ENCODE measurements at places on chromosomes 3 and 15.

DNA sequence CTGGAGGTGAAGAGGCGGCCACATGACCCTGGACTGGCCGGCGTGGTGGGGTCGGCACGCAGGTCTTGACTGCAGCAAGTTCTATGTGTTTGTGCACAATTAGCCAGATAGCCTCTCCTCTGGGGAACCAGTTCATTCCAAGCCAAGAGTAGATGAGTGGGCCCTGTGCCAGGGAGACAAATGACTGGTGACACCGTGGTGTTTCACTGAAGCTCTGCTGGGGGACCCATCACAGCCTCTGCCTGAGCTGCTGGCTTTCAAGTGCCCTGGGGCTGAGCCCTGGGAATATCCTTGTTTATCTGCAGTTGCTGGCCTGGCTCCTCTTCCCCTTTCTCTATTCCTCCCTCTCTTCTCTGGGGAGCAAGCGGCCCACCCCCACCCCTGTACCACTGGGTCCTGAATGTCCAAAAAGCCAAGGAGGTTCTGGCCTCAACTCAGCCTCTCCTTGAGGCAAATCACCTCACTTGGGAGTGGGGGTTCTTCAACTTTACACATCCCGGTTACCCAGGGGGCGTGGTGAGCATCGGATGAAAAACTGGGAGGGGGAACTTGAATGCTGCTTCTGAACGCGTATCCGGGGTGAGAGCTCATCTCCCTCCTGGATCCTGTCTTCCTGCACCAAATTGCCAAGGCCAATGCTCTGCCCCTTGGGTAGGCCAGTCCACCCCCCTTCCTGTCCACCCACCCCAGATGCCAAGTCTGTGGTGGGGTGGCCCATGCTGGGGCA, 199.6 kb upstream of the LYSMD4 start:
- DNase-seq, result no peak

GRCh38 chr3:156787001-156787400, 39.2 kb upstream of the LEKR1 start:
- DNase-seq, result no peak

DNA sequence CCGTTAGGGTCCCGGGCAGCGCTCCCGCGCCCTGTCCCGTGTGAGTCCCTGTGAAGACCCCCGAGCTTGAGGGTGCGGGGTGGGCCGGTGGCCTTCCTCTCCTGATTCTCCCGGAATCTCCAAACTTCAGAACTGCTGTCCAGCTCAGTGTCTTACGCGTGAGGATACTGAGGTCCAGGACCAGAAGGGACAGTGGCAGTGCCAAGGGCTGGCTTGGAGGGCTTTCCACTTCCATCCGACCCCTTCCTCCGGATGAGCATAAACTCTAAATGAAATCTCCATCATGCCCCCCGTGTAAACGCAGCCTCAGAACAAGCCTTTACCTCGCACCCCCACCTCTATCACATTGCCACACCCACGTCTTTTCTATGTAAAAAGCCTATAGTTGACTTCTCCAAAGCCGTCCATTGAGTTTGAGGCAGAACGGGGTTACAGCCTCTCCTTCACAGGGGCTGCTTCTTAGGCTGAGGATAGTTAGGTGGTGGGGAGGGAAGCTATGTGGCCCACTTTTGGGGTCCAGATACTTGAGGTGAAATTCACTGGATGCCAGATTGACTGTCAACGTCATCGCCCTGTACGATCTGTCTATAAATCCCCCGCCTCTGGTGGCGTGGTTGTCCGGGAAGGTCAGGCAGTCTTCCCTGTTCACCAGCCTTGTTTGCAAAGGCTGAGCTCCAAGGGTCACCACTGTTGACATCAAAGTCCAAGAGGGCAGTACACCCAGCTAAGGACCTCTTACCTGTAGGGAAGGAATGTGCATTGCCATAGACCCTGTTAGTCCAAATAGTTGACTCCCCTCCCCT, 1.1 kb downstream of the EDEM1 start:
- DNase-seq, result peak; percentile 30

- no peak for DNase-seq
These were observed 50.3 kb upstream of the ATG7 start for GRCh38 chr3:11221818-11222415.

- DNase-seq, result no peak
These were observed 120.2 kb upstream of the IGF1R start for GRCh38 chr15:98528046-98528725.

- DNase-seq, result peak; percentile 65
These were observed 778.5 kb downstream of the MECOM start for GRCh38 chr3:168885028-168885427.

DNA sequence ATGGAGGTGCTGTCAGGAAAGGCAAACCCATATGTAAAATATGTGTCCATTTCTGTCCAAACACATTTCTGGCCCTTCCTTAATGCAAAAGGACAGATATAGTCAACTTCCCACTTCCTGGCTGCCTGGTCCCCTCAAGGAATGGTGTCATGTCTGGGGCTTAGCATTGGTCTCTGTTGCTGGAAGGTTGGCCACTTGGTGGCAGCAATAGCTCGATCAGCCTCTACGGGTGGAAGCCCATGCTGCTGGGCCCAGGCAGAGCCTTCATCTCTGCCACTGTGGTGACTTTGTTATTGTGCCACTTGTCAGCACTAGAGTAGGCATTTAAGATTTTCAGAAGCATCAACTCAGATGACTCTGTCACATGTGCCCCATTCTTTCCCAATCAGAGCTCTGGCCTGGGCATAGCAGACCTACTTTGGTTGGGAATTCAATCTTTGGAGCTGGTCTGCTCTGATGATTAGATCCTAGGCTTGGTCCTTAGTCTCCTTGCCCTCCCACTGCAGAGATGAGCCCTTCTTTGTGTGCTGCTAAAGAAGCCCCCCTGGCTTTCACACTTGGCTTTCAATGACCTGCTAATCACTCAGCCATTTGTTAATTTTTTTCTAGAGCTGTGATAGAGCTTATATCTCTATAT, 51.0 kb upstream of the SPSB4 start:
- DNase-seq, result peak; percentile 56

- no peak for DNase-seq
These were observed 30.4 kb downstream of the CHRNA7 start for GRCh38 chr15:32060706-32061105.

GRCh38 chr3:134665243-134665642, 14.4 kb upstream of the KY start:
- no peak for DNase-seq

DNA sequence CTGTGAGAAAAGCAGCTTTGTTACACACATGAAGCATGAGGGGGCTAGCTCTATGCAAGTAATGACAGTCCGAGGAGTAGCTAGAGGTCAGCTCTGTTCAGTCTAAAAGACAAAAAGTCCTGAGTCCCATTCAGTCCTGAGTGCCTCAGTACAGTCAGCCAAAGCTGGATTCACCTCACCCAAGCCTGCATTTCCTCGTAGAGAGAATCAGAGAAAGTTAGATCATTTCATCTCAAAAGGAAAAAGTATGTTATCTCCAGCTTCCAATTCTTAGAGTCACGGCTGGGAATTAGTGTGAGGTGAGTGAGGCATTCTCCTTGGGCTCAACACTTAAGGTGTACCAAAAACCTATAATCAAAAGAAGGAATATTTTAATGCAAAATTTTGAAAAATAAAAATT, 5.9 kb upstream of the ACP3 start:
- no peak for DNase-seq

DNA sequence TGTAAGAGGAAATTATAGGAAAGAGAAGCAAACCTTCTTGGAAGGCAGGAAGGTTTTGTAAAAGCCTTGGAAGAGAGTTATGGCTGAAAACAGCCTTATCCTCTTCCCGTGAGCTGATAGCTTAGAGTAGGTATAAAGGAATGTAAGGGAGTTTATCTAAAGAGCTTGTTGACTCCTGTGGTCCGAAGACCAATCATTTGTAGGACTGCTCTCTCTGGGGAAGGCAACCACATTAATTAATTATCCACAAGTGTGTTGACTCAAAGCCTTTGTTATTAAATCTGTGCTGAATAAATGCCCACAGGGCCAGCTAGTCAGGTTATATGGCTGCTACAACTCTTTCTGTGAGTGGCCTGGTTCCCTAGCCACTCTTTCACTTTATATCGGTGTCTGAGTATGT, 452.1 kb upstream of the RASGRP1 start:
- peak; percentile 79 for DNase-seq

GRCh38 chr3:51869304-51869703, 6.1 kb downstream of the IQCF5 start:
- no peak for DNase-seq

DNA sequence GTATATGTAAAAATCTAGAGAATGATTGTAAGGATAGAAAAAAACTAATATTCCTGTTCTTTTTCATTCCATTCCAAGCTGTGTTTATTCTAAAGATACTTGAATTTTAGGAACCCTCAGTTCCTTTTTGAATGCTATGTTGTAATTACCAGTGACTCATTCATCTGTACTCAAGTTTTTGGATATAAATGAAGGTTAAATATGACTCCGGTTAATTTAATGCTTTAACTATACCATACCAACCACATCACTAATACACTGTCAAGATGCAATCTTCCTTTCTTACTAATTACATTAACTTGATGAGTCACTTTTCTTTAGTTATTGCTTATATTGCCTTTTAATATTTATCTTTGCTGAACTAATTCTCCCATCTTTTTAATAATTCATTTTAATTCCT, 68.8 kb upstream of the ZNF148 start:
- peak; percentile 89 for DNase-seq

DNA sequence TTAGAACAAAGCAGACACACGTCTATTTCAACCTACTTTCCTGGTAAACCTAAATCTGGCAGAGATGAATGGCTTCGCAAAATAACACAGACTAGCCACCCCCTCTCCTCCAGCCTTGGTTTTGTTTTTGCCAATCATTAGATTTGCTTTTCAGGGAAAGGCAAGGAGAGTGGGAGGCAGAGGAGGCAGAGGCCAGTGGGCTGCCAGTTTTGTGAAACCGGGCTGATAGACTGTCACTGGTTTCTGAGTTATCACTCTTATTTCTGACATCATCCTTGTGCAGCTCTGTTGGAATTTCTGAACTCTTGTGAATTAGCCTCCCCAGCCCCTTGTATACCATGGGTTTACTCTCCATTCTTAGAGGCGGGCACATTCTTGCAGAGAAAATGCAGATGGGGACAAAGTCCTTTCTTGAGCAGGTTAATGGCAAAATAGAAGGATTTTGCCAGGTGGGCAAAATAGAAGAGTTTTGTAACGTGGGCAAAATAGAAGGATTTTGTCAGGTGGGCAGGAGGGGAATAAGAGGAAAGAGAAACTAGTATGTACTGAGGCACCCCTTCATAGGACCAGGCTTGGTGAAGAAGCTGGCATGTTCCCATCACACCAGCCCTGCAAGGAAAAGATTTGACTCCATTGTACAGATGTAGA, 3.2 kb upstream of the FEM1B start:
- DNase-seq, result no peak

DNA sequence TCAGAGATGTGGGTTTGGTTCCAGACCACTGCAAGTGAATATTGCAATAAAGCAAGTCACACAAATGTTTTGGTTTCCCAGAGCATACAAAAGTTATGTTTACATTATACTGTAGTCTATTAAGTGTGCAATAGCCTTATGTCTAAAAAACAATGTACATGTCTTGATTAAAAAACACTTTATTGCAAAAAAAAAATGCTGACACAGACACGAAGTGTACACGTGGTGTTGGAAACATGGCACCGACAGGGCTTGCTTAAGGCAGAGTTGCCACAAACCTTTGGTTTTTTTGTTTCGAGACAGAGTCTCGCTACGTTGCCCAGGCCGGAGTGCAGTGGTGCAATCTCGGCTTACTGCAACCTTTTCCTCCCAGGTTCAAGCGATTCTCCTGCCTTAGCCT, 50.1 kb downstream of the RAB11A start:
- no peak for DNase-seq

DNA sequence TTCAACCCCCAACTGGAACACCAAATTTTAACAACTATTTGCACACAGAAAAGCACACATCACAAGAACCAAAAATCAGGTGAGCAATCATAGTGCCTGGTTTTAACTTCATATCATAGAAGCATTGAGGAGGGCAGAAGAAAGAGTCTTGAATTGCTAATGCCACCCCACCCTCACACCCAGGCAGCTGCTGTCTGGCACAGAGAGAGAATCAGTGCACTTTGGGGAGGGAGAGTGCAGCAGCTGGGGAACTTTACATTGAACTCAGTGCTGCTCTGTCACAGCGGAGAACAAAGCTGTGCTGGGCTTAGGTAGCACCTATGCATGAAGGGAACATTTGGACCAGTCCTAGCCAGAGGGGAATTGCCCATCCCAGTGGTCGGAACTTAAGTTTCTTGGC, 76.0 kb upstream of the KBTBD8 start:
- no peak for DNase-seq

GRCh38 chr3:172709774-172710663, 848 bp downstream of the NCEH1 start:
- peak; percentile 39 for DNase-seq

- DNase-seq, result peak; percentile 25
These were observed 301.0 kb upstream of the UMPS start for GRCh38 chr3:124429129-124429815.

DNA sequence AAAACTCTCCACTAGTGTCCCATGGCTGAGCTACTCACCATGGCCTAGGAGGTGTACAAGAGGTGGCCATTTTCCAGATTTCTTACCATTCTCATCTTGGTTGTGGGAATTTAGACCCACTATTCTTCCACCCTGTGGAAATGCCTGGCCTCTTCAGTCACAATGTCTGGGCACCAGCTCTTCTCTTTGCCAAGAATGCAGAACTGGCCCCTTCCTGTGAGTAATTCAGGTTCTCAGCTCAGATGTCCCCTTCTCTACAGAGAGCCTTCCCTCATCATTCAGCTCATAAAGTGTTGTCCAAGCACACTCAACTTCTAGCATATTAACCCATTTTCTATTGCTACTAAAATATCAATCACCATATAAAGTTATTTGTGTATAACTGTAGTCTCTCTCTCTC, 575.5 kb upstream of the KCNMB2 start:
- DNase-seq, result no peak

- DNase-seq, result no peak
These were observed 153.6 kb upstream of the CNTN3 start for GRCh38 chr3:74768010-74768409.

GRCh38 chr3:77541203-77541922, 501.5 kb downstream of the ROBO2 start:
- DNase-seq, result no peak

DNA sequence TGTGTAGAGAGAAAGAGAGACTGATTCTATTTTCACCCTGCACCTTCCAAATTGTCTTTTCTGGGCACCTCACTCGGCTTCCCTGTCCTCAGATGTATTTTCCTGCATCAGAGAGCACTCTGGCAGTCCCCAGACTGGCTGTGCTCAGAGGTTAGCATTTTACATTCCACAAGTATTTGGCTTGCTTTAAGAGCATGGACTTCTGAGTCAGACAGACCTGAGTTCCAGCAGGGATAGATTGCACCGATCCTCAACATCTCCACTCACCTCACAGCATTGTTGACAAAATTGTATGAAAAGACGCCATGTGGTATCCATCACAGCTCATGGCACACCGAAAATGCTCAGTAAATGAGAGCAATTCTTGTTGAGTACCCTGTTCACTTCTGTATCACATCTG, 45.6 kb downstream of the SST start:
- no peak for DNase-seq
